ENCODE measurements at places on chromosomes 7 and 10. TPM values are rescaled to one million over a fixed set of nuclear protein-coding genes. Genes with fewer than 3 reads are reported as not detected.
A peak's percentile ranks its signal among the peaks of the same experiment; 100 is the strongest.

DNA sequence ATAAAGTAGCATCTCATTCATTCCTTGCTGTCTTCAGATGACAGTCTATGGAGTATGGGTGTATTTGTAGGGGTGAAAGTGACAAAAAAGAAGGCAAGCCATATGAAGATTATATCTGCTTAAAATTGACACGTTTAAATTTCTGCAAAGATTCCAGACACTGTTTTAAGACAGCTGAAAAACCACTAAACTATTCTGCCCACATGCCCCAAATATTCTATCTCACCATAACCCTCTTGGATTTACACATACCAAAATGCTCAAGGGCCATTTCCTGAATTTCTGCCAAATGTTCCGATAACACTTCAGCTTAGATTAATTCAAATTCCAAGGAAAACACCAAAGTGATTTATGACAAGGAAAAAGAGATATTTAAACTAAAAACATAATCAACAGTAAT is 99.9 kb upstream of the IL6 start:
- peak; percentile 60 for DNase-seq

GRCh38 chr7:28747854-28748253 is 210.3 kb downstream of the TRIL start:
- DNase-seq, result no peak

DNA sequence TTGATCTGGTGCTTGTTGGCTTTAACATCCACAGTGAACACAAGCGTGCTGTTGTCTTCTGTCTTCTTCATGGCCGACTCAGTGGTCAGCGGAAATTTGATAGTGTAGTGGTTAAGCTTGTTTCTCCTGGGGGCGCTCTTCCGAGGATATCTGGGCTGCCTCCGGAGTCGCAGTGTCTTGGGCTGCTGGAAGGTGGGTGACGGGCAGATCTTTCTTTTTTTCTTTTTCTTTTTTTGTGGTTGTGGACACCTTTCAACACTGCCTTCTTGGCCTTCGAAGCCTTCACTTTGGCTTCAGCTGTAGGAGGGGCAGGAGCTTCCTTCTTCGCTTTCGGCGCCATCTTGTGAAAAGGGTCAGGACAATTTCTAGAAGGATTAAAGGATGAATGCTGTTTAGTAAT is 23.8 kb upstream of the RPA3 start:
- DNase-seq, result no peak

DNA sequence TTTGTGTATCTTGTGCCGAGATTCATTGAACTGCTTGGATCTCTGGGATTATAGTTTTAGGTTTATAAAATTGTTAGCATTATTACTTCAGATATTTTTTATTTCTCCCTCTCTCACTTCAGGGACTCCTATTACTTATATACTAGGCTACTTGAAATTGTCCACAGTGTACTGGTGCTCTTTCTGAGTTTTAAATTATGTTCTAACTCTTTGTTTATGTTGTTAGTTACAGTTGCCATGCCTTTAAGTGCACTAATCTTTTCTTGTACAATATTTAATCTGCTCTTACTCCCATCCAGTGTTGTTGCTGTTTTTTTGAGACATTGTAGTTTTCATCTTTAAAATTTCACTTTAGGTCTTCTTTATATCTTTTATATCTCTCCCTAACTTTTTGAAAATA is 13.1 kb downstream of the PLEKHS1 start:
- no peak for DNase-seq

DNA sequence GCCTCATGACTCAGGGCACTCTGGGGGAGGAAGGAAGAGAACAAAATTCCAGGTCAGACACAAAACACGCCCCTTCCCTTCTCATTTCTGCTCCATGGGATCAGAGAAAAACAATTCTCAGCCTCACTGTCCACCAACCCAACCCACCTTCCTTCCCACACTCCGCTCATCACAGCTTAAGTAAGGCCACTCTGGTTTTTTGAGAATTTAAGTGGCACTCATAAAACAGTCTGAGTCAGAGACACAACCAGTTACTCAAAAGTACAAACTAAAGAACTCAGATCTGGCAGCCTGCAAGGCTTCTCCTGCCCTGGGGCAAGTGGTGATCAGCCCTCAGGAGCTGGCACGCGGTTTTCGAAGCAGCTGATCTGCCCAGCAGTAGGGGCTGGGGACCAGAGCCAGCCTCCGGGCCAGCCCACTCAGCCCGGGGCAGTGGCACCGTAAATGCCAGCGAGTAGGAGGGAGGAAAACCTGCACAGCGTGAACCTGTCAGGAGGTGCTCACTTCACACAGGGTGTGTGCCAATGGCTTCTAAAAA is 39.1 kb upstream of the ABLIM1 start:
- DNase-seq, result peak; percentile 79

- no peak for DNase-seq
Observed at GRCh38 chr7:101593556-101593955, 35.5 kb downstream of the MYL10 start.

GRCh38 chr7:33099154-33099940 is 9.9 kb downstream of the RP9 start:
- no peak for DNase-seq

DNA sequence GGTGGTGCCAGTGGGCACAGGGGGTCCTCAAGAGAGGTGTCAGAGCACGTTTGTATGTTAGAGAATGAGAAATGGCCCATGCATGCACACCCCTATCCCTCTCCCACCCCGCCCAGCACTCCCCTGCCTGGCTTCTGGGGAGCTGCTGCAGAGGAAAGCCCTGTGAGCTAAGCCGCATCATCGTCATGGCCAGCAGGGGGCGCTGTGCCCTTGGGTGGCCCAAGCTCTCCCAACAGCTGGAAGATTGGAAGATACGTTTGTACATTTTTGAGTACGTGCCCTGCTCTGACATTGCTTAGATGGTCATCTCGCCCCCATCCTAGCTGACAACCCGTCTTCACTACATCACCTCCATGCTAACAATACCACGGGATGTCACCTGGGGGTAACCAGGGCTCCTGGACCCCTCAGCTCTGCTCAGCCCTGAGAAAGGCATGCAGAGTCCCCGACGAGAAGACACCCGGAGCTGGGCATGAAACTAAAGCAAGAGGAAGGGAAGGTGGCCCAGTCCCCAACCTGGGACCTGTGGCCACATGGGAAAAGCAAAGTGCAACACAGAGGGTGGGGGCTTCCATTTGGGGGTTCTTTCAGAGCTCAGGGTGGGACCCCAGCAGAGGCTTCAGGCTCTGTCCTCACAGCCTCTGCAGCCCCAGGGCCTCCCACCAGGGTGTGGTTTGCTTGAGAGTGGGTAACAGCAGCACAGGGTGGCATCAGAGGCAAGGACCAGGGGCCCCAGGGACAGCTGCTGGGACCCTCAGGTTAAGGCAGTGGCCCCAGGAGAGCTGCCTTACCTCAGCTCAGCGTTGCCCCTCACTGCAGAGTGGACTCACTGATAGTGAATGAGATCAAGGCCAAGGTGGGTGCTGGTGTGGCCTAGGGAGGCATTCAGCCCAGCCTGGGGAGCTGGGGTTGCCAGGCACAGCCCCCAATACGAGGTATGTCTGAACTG is 136.6 kb downstream of the PTPN20 start:
- peak; percentile 55 for DNase-seq

Gene MYL10
- not detected for total RNA-seq

All from A172 (cell line).